ENCODE measurements at places on chromosomes 11 and 22. TPM values are rescaled to one million over a fixed set of nuclear protein-coding genes. Genes with fewer than 3 reads are reported as not detected.

DNA sequence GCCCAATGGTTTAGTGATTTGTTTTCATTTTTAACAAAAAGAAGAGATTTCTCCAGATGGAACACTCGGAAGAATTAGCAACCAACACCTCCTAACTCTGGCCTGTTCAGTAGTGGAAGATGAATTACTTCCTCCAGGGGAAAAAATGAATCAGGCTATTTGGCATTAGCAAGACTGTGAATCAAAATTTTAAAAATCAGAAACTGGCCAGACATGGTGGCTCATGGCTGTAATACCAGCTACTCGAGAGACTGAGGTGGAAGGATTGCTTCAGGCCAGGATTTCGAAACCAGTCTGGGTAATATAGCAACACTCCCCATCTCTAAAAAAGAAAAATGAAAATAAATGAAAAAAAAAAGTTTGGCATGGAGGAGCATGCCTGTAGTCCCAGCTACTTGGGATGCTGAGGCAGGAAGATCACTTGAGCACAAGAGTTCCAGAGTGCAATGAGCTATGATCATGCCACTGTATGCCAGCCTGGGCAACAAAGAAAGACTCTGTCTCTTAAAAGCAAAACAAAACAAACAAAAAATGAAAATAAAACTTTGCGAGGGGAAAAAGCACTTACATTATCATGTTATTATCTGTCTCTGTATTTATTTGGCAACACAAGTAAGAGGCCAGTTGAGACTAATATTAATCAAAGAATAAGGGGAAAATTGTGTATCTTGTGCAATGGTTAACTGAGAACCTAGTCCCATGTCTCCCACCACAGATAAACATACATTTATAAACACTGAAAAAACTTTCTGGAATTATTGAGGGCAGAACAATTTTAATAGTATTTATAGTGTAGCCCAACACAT, 796.3 kb upstream of the ANO3 start:
- DNase-seq: no peak

DNA sequence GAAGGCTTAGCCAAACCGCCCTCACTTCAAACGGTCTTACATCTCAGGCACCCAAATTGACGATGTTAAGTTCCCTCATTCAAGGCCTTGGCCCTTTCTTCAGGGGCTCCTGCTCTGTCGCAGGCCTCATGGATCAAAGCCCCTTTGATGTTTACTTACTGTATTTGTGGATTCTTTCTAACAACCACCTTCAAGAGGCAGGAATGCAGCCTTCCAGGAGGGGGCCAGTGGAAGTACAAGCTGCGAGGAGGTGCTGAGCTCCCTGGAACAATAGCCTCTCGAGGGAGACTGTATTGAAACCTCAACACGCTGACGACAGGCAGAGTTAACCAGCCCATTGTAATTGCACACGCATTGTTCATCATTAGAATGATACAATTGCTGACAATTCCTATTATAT, 209.1 kb downstream of the ST3GAL4 start:
- DNase-seq: no peak

GRCh38 chr11:86571273-86571948, 101.0 kb downstream of the ME3 start:
- DNase-seq: no peak

GRCh38 chr11:114141863-114142580, 82.5 kb downstream of the ZBTB16 start:
- no peak for DNase-seq

Gene PIWIL4
- total RNA-seq: 3.1 TPM

All from renal cortical epithelial cell (primary cell).